Body of pancreas (tissue), 4 donors: ENCODE measurements at places on chromosomes 5 and 9. TPM values are rescaled to one million over a fixed set of nuclear protein-coding genes. Genes with fewer than 3 reads are reported as not detected.

- H3K4me3 ChIP-seq, result no peak overlapping the region
- no peaks in the 10 kb centered on the region for H3K27me3 ChIP-seq
- H3K4me1 ChIP-seq, result peaks cover 41% of the 10 kb centered on the region
- H3K27ac ChIP-seq, result no peak overlapping the region
- DNase-seq, result no peak
These were observed 118.1 kb downstream of the SIL1 start for GRCh38 chr5:139079991-139080610.

- no peak overlapping the region for H3K4me3 ChIP-seq
- no peak overlapping the region for H3K27ac ChIP-seq
- H3K27me3 ChIP-seq, result no peaks in the 10 kb centered on the region
- H3K4me1 ChIP-seq, result no peaks in the 10 kb centered on the region
- peaks cover 3% of the 10 kb centered on the region for H3K36me3 ChIP-seq
These were observed 17.3 kb downstream of the LEAP2 start for GRCh38 chr5:132890817-132891216.

DNA sequence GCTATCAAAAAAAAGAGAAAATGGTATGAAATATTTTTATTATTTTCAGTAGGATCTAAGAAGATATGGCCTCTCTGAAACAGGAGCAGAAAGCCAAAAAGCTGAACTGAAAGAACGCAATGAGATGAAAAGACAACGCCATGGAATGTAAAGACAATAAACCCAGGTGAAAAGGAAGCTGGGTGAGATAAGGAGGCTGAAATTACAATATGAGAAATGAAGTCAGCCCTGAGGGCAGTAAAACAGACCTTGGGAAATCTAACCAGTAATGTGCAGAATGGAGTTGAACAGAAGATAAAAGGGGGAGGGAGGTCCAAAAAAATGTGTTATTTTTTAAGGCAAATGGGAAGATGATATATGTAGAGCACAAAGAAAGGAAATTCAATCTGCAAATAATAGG, 265.3 kb downstream of the ENC1 start:
- H3K27ac ChIP-seq, result no peak overlapping the region
- no peak overlapping the region for H3K4me3 ChIP-seq
- no peak for DNase-seq

The NME5 gene
- 7.5 TPM for total RNA-seq

The FGD3 gene
- 12.2 TPM for total RNA-seq
